GM23248 (cell line): ENCODE measurements at places on chromosomes 4 and X.

DNA sequence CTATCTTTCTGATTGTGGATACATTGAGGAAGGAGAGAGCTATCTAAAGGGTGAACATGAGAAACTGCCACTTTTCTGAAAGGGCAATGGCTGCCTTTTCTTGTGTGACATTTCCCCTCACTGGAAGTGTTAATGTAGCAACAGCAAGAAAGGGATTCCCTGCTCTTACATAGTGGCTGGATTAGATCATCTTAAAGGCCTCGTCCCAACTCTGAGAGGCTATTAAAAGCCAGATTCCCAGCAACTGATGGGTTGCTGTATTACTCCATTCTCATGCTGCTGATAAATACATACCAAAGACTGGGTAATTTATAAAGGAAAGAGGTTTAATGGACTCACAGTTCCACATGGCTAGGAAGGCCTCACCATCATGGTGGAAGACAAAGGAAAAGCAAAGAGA is 33.7 kb upstream of the ADH7 start:
- H3K4me1 ChIP-seq: no peaks in the 10 kb centered on the region
- 0 out of 2 replicates have a peak, but pooled peaks cover 4% of the 10 kb centered on the region for H3K27me3 ChIP-seq
- DNase-seq: peak; percentile 47

GRCh38 chrX:12777670-12778069 is 13.5 kb upstream of the PRPS2 start:
- no peak overlapping the region for H3K4me3 ChIP-seq
- no peaks in the 10 kb centered on the region for H3K4me1 ChIP-seq
- H3K27me3 ChIP-seq: no peaks in the 10 kb centered on the region
- DNase-seq: peak; percentile 1

GRCh38 chr4:13515268-13515667 is 29.0 kb downstream of the NKX3-2 start:
- no peak for DNase-seq
- no peak overlapping the region for H3K4me3 ChIP-seq
- H3K36me3 ChIP-seq: no peaks in the 10 kb centered on the region
- no peaks in the 10 kb centered on the region for H3K4me1 ChIP-seq

DNA sequence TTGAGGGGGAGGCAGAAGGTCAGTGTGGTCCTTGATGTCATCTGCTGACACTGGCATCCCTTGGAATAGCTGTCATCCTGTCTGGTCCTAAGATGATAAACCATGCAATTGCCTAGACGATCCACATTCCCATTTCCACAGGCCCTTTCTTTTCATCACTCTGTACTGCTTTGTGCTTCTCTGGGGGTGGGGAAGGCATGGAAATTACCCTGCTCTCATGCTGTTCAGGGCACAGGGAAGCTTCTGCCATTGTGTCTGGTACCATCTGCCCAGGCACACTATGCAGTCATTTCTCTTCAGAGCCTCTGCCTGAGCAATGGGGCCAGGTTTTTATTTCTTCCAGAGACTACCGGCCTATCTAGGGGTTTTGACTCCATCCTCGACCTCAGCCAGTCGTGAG is 49.7 kb upstream of the ELOVL6 start:
- 0 out of 2 replicates have a peak, but pooled peaks cover 4% of the 10 kb centered on the region for H3K4me1 ChIP-seq
- H3K36me3 ChIP-seq: no peaks in the 10 kb centered on the region
- H3K27ac ChIP-seq: no peak overlapping the region

DNA sequence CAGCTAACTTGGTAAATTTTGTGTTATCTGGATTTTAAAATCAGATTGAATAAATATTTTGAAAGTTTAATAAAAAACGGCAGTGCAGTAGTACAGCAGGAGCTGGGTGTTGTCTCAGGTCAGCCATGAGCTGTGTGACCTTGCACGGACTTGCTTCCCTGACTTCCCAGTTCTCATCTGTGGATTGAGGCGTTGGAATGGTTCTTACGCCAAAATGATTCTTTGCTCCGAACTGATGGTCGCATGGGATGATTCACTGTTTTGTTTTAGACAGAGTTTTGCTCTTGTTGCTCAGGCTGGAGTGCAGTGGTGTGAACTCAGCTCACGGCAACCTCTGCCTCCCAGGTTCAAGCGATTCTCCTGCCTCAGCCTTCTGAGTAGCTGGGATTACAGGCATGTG is 45.0 kb downstream of the RGS12 start:
- H3K27me3 ChIP-seq: no peaks in the 10 kb centered on the region
- 0 out of 2 replicates have a peak, but pooled peaks cover 4% of the 10 kb centered on the region for H3K4me1 ChIP-seq
- no peak overlapping the region for H3K4me3 ChIP-seq
- no peaks in the 10 kb centered on the region for H3K36me3 ChIP-seq
- no peak for DNase-seq

GRCh38 chrX:53685711-53686110 is 808 bp downstream of the HUWE1 start:
- H3K4me3 ChIP-seq: peak overlapping the region; percentile 91
- peak; percentile 24 for DNase-seq
- H3K36me3 ChIP-seq: peaks cover 9% of the 10 kb centered on the region; the same call in 1 of the 2 replicates
- H3K4me1 ChIP-seq: peaks cover 9% of the 10 kb centered on the region
- peak overlapping the region; percentile 84 for H3K27ac ChIP-seq

GRCh38 chr4:148044089-148044911 is 312.4 kb downstream of the ARHGAP10 start:
- H3K4me1 ChIP-seq: no peaks in the 10 kb centered on the region
- H3K27me3 ChIP-seq: no peaks in the 10 kb centered on the region
- no peak for DNase-seq
- no peaks in the 10 kb centered on the region for H3K36me3 ChIP-seq

DNA sequence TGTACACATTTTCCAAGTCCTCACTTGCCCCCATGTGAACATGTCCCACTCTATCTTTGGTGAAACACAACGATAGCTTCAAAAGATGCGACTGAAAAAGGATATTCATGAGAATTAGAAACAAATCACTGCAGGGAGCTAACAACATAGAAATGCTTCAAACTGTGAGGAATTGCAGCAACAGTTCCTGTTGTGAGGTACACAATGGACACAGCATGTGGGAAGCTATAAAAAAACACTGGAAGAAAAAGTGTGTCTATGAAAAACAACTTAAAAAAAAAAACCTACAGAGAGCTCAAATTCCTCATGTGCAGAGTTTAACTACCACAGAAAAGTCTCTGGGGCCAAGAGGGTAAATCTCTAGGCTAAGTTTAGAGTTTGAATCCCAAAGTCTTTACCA is 51.6 kb upstream of the BLTP1 start:
- H3K36me3 ChIP-seq: no peaks in the 10 kb centered on the region
- H3K27ac ChIP-seq: no peak overlapping the region
- DNase-seq: no peak
- H3K4me1 ChIP-seq: no peaks in the 10 kb centered on the region

DNA sequence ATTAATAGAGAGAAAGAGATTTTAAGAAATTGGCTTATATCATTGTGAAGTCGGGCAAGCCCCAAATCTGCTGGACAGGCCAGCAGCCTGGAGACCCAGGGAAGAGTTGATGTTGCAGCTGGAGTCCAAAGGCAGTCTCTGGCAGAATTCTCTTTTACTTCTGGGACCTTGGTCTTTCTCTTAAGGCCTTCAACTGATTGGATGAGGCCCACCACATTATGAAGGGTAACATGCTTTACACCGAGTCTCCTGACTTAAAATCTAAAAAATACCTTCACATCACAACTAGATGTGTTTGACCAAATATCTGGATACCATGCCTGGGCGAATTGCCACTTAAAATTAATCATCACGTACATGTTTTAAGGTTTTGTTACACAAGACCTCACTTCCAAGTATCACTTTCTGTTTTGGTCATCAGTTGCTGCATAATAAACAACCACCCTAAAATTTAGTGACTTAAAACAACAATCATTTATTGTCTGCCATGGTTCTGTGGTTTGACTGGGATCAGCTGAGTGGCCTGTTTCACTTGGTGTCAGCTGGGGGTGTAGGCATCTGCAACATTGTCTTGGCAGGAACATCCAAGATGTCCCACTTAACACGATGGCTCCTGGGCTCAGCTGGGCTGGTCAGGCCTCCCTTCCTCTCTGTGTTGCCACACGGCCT is 3.4 kb downstream of the CD38 start:
- no peak overlapping the region for H3K4me3 ChIP-seq
- peaks cover 18% of the 10 kb centered on the region for H3K27me3 ChIP-seq
- no peaks in the 10 kb centered on the region for H3K36me3 ChIP-seq
- no peak overlapping the region for H3K27ac ChIP-seq
- H3K4me1 ChIP-seq: 0 out of 2 replicates have a peak, but pooled peaks cover 4% of the 10 kb centered on the region
